Fibroblast of skin of right biceps (primary cell): ENCODE measurements at places on chromosomes 5 and 9.

GRCh38 chr9:12554636-12555035, 138.5 kb upstream of the TYRP1 start:
- DNase-seq, result peak; percentile 11

GRCh38 chr9:6449645-6450044, 36.6 kb downstream of the UHRF2 start:
- DNase-seq, result no peak

- peak; percentile 95 for DNase-seq
These were observed 291.9 kb downstream of the COX7C start for GRCh38 chr5:86909418-86910295.

- DNase-seq, result no peak
These were observed 43.2 kb upstream of the IL7R start for GRCh38 chr5:35813521-35813920.

GRCh38 chr5:176653401-176654385, 6.4 kb downstream of the TSPAN17 start:
- DNase-seq, result no peak

GRCh38 chr5:88830567-88830966, 52.4 kb downstream of the MEF2C start:
- DNase-seq, result no peak

DNA sequence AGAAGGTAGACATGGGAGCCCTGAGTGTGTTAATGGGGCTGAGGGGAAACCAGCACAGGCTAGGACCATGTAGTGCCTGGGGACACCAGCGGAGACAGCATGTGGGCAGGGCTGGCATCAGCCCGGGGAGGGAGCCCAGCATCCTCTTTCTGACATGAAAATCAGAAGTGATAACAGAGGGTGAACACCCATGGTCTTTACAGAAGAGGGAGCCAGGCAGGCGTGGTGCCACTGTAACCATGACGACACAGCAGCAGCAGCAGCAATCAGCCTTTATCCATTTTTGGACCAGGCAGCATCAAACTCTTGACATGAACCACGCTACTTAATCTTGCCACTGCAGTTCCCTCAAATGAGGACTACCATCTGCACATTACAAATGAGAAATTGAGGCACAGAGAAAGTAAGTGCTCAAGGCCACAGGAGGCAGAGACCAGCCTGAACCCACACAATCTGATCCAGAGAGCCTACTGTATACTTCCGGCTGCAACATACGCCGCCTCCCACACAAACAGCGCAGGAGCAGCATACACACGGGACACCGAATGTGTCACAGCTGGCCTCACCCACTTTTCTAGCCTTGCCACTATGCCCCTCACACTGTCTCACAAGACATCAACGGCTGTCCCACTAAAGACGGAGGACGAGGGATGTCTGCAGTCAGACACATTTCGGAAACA, 23.8 kb downstream of the CAMSAP1 start:
- no peak for DNase-seq

DNA sequence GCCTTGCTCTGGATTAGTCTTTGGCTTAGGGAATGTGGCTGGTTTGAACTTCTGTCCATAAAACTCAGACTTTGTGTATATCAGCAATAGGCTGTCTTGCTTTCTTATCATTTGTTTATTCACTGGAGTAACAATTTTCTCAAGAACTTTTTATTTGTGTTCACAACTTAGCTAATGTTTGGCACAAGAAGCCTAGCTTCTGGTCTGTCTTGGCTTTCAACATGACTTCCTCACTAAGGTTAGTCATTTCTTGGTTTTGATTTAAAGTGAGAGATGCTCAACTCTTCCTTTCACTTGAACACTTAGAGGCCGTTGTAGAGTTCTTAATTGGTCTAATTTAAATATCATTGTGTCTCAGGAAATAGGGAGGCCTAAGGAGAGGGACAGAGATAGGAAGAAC, 4.9 kb downstream of the FBXO38 start:
- DNase-seq, result no peak

GRCh38 chr9:134690301-134690751, 48.7 kb downstream of the COL5A1 start:
- no peak for DNase-seq

GRCh38 chr9:85904975-85905374, 36.0 kb upstream of the NAA35 start:
- no peak for DNase-seq

DNA sequence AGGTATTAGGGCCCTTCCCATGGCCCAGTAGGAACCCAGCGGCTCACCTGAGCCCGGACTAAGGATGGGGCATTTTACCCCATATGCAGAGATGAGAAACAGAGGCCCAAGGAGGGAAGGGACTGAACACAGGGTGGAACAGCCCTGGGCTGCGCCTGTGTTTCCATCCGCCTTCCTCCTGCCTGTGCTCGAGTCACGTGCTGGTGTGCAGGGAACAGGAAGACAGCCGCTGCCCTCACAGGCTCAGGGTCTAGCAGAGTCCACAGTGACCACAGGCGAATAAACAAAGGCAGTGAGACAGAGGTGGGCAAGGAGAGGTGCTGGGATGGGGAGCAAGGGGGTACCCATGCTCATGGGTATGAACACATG, 129.4 kb downstream of the C9orf50 start:
- DNase-seq, result no peak

DNA sequence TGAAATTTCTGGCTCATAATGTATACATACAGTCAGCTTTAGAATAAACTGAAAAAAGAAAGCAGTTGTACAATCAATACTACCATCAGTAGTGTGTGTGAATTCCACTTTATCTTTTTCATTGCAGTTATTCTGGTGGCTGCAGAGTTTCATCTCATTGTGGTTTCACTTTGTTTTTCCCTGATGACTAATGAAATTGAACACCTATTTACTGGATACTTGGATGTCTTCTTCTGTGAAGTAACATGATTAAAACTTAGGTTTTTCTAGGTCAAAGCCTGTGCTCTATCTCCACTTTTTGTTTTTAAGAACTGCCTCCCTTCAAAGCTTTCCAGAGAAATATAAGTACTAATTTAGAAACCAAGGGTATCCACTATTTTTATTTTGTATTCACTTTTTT, 174.3 kb downstream of the TRPM3 start:
- peak; percentile 37 for DNase-seq

GRCh38 chr5:141934099-141934844, 10.6 kb downstream of the DELE1 start:
- no peak for DNase-seq

DNA sequence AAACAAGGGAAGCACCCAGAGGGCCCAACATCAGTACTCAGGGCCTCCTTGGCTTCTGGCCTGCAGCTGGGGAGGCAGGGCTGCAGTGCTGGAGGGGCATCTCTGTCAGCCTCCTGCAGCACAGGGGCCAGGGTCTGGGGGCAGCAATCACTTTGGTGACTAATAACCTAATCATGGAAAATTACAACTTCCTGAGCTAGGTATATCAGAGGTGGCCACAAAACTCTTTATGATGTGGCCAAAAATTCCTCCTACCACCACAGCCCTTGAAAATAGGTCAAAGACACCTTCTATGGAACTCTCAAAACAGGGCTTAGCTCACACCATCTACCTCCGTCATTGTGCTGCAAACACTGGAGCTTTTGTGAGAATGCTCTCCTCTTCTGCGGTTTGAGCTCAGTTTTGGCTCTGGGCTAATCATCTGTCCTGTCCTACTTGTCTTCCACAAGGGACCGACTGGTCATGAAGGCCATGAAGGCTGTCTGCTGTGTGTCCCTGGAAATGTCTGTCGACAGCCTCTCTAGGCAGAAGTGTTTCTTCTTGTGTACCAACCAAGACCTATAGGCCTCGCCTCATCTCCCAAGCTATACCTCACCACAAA, 28.6 kb downstream of the CSF2 start:
- DNase-seq, result peak; percentile 24

DNA sequence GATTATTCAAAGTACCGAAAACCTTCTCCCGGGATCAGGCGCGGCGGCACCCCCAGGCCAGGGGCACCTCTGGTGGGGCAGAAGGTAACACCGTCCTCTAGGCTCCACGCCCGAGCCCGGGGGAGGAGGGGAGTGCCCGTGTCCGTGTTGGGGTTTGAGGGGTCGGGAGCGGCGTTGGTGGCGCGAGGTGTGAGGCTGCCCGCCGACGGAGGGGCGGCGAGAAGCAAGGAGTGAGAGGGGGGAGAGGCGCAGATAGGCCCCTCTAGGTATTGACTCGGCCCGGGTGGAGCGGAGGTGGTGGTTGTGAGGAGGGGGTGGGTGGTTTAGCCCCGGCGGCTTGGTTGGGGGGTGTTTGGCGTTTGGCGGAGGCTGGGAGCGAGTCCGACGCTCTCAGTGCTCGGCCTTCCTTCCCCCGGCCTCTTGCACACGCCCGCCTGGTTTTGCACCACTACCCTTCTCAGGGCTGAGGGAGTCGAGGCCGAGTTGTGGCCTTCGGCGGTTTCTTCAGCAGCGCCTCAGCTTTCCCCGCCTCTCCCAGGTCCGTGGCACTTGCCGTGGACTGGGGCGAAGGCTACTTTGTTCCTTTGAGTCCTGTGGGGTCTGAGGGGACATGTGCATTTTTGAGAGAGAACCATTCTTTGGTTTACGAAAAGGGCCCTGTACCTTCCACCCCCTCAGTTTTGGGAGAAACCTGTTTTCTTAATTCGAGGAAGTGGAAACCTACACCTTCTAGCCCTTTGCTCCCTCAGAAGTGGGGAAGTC, 450 bp downstream of the GPBP1 start:
- DNase-seq, result peak; percentile 35

DNA sequence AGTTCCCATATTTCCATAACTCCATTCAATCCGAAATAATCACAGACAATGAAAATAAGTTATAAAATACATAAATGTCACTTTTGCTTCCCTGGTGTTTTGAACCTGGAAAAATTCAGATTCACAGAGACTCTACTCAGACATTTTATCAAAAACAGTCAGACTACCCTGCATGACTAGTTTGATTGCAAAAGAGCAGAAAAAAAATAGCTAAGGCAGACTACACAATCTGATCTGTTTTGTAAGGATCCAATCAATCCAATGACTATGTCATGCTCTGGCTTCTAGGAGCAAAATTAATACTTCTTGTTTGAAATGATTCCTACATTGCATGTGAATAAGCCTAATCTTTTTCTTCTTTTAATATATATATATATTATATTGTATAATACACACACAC, 1262.6 kb downstream of the EFNA5 start:
- no peak for DNase-seq

GRCh38 chr9:5708414-5708813, 79.5 kb downstream of the RIC1 start:
- peak; percentile 17 for DNase-seq

GRCh38 chr9:138105561-138106505, 228.3 kb downstream of the CACNA1B start:
- no peak for DNase-seq

- peak; percentile 44 for DNase-seq
These were observed 732.9 kb downstream of the MTRR start for GRCh38 chr5:8601831-8602354.

DNA sequence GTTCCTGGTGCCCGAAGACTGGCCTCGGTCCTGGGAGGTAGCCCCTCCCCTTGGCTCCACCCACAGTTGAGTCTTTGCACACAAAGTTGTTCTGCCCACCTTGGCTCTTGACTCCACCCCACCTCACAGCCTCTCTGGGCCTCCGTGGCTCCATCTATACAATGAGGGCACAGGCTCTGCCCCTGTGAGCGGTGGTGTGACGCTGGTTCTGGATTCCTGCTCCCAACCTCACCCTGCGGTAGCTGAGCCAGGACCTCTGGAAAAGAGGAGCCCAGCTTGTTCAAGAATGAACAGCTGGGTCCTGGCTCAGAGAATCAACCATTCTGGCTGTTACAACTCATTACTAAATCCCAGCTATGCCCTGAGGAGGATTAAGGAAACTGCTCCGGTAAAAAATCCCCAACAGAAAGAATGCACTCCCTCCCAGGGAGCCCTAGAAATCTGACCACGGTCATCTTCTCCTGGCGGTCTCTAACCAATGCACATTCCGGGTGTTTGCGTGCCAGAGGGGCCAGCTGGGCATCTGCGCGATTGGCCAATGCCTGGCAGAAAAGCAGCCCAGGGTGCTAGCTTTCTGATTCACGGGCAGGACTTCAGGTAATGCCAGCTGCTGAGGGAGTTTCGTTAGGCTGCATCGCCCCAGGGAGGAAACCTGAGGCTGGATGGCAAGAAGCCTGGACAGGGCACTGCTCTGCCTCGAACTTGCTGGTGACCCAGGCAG, 9.9 kb upstream of the GRHPR start:
- DNase-seq, result no peak

DNA sequence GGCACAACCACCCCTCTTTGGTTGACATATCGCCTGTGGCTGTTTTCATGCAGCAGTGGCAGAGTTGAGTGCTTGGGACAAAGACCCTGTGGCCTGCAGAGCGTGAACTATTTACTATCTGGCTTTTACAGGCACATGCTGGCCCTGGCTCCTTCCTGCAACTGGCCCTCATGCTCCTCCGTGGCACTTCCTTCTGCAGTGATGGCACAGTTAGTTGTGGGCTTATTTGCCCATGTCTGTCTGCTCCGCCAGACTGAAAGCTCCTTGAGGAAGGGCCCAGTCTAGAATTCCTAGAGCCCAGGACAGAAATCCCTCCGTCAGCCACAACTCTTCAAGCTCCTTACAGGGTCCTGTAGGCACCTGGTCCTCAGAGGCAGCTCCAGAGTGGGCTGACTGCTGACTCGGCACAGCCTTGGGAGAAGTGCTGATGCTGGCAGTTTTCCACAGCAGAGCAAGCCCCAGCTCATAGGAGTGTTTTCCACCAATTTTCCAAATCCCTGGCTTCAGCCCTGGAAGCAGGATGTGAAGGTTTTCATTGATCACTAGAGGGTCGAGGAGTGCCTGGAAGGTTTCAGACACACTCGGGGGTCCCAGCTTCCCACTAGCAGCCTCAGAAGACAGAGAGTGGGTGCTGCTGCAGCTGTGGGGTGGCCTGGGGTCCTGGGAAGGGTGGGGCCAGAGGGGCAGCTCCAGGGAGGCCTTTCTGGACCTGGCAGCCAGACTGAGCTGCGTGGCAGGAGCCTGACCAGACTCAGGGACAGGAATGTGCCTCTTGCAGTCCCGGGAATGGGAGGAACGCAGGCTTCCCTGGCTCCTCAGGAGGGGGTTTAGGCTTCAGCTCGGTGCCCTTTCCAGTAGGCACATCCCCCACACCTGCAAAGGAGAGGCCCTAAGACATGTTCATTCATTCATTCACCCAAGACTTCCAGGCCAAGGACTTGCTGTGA, 56.5 kb upstream of the ANGPTL2 start:
- no peak for DNase-seq

DNA sequence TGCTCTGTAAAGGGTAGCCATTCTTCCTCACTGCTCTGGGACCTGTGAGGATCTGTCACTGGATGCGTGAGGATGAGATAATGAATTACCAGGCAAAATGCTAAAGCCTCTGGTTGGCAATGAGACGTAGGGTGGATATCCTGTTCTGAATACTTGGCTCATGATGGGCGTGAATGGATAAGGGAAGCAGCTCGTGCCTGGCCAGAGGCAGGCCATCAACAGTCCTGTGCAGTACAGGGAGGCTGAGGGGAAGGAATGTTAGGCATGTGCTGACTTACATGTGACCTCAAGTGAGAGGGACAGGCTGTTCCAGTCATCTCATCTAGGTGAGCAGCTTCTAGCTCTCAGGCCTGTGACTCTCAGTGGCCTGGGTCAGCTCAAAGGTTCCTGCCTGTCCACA, 172.8 kb downstream of the CARTPT start:
- DNase-seq, result peak; percentile 67

GRCh38 chr9:89734600-89735041, 129.8 kb downstream of the GADD45G start:
- no peak for DNase-seq

GRCh38 chr9:96651626-96652025, 3.5 kb downstream of the PRXL2C start:
- DNase-seq, result peak; percentile 50
